ENCODE measurements at places on chromosomes 1 and 21.

- DNase-seq = no peak
Observed at GRCh38 chr1:45928486-45929205, 125.2 kb downstream of the MAST2 start.

DNA sequence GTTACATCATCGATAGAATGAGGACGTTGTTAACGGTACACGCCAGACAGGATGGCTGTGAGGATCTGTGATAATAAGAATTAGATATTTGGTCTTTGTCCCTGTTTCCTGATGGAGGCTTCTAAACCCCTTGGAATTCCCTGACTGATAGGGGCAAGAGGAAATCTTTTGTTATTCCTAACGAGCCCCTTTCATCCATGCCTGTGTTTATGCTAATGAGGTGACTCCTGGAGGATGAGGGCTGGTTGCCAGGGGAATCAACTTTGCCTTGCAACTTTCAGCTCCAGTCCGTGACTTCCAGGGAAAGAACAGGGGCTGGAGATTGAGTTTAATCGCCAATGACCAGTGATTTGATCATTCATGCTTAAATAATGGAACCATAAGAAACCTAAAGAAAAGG is 39.3 kb upstream of the NLRP3 start:
- no peak for DNase-seq

GRCh38 chr1:182607566-182607965 is 3.4 kb upstream of the RGS16 start:
- DNase-seq = no peak

- DNase-seq = no peak
Observed at GRCh38 chr1:1809489-1809888, 31.2 kb upstream of the NADK start.

GRCh38 chr1:243438146-243438545 is 182.3 kb downstream of the SDCCAG8 start:
- DNase-seq = no peak

- DNase-seq = no peak
Observed at GRCh38 chr1:158055854-158056253, 62.4 kb downstream of the KIRREL1 start.

DNA sequence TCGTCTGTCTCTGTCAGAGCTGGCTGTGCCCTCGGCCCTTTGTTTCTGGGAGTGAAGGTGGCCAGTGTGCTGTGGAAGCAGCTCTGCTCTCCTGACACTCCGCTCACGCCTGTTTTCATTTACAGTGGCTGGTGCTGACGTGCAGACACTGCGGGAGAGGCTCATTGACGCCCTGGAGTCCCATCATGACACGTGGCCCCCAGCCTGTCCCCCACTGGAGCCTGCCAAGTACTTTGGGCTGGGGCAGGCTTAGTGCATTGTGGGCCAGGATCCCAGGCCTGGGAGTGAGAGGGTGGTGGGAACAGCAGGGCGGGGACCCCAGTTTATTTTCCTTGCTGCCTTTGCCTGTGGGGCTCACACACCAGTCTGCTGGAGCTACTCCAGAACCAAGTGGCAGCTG is 21.1 kb downstream of the QSOX1 start:
- no peak for DNase-seq

All from muscle of arm (tissue), 14 donors.